Activated CD4-positive, alpha-beta T cell treated with anti-CD3 and anti-CD28 coated beads for 1 hour (primary cell): ENCODE measurements at places on chromosomes 3 and 15.

DNA sequence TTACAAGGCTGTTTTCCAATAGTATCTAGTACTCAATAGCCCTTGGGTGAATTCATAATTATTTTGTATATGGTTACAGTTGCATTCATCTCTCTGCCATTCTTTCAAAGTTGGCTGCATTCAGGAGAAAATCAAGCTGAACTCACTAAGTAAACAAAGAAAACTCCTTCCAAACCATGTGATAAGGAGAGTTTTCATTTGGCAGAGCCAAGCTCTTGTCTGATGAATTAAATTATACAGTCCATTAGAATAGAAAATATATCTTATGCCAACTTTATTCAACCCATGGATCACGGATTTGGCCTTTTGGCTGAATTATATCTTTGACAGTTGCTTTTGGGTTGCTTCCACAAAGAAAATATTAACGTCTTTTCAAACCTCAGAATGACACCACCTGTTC lies 272.3 kb upstream of the ROBO1 start:
- no peak for DNase-seq

DNA sequence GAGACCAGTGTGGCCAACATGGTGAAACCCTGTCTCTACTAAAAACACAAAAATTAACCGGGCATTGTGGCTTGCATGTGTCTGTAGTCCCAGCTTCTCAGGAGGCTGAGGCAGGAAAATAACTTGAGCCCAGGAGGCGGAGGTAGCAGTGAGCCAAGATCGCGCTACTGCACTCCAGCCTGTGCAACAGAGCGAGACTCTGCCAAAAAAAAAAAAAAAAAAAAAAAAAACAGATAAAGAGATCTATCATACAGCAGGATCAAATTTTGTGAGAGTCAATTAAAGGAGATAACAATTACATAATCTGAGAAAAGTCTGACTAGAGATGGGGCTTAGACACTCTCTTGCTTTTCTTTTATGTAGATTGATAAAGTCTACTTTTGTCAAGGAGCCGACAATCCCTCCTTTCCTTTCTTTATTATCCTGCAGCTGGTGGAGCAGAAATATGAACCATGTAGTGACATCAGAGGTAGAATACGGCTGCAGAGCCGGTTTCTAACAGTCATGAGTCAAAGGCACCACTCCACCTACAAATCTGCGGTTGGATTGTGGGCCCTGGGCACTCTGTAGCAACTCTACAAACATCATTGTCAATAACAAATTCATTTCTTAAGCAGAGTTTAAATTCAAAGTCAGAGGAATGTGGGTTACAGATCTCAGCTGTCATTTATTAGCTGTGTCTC lies 9.0 kb downstream of the C2CD4A start:
- DNase-seq: no peak

DNA sequence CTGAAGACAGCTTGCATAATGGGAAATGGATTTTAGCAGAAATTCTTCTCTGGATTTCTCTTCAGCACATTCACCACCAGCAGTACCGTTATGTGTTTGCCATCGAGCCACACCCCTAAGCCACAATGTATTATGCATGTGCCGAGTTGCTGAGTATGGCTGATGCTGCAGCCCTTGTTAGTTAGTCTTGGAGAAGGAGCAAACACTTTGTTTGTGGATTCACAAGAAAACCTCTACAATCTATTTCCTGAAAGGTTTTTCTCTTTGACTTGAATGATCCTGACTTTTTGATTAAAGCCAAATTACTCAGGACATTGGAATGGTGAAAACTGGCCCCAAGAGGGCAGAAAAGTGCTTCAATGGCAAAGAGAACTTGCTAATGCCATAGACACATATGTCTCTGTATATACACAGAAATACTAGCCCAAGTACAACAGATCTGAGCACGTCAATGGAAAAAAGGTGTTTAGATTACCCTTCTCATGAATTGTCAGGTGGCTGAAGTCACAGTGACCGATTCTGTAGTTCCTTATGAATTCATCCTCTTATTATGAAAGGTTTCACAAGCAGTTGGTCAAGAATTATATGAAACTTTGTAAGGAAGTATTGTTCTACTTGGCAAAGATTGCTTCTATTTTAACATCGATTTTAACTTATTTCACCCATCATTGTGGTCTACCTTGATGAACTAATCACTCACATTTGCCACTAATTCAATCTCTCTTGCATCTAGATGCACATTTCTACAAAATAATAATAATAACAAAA lies 103.0 kb downstream of the P3H2 start:
- DNase-seq: no peak

- DNase-seq: no peak
Measured at GRCh38 chr15:47292638-47293190, 424.6 kb upstream of the SEMA6D start.

DNA sequence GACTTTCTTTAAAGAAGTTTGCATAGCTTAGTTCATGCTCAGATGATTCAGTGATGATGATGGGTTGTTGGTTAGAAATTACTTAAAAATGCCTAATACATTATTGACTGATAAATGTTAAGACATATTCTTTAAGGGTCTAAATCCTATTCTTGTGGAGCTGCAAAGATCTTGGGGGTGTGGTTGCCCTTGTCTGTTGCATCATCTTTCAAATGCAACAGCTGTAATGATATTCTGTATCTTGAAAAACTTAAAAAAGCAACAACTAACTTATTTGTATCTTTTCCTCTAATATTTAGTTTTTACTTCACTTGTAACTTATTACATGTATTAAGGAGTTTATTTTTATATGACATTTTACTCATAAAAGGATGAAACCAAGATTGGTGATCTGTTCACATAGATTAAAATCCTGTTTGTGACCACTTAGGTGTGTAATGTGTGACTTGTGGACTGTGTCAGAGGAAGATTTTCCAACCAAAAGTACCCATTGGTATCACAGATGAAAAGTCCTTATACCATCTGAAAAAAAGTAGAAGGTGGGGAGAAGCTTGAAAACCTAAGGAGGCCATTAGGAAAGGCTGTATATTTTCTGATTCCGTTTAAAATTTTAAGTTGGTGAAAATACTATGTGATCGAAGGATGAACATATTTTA lies 142.8 kb downstream of the IGF1R start:
- no peak for DNase-seq

DNA sequence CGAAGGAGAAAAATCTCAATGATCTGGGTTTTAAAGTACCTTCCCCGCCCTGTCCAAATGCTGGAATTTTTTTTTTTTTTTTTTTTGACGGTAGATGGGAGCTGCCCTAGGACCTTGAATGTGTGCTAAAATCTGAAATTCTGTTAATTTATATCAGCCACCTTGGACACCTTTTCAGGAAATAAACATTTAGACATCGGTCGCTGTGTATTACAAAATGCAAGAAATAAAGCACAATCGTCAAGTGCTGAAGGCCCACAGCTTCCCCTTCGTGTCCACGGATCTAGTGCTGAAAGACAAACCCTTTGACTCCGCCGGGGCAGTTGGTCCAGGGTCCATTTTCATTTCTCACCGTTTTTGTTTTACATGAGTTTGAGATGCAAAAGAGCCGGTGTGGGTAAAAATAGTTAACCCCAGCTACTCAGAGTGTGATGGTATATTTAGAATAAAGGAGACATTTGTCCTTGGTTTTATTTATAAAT lies 90.2 kb upstream of the CHD2 start:
- DNase-seq: no peak

DNA sequence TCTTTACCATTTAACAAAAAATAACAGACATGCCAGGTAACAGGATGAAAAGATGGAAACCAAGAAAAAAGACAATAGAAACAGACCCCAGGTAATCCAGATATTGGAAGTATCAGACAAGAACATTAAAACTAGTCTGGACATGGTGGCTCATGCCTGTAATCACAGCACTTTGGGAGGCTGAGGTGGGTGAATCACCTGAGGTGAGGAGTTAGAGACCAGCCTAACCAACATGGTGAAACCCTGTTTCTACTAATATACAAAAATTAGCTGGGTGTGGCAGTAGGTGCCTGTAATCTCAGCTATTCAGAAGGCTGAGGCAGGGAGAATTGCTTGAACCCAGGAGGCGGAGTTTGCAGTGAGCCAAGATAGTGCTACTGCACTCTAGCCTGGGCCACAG lies 40.6 kb downstream of the ACAD9 start:
- DNase-seq: no peak

DNA sequence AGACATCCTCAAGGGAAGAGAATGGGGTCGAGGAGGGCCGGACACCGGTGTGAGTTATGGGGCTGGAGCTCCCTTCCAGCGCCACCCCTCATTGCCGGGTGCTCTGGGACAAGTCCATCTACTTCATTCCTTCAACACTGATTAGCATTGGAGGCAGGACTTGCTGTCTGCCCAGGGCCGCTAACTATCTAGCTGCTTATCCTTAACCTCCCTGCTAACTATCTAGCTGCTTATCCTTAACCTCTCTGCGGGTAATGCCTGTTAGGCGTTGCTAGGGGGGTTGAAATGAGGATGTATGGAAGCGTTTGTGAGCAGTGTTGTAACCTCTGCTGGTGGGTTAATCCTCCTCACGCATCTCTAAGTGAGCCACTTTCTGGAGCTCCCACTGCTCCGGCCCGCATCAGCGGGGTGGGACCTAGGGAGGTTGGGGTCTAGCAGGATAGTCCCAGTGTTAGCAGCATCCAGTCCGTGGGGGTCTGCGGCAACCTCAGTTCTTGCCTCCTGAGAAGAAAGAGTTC lies 10.9 kb upstream of the CHAC1 start:
- DNase-seq: no peak

DNA sequence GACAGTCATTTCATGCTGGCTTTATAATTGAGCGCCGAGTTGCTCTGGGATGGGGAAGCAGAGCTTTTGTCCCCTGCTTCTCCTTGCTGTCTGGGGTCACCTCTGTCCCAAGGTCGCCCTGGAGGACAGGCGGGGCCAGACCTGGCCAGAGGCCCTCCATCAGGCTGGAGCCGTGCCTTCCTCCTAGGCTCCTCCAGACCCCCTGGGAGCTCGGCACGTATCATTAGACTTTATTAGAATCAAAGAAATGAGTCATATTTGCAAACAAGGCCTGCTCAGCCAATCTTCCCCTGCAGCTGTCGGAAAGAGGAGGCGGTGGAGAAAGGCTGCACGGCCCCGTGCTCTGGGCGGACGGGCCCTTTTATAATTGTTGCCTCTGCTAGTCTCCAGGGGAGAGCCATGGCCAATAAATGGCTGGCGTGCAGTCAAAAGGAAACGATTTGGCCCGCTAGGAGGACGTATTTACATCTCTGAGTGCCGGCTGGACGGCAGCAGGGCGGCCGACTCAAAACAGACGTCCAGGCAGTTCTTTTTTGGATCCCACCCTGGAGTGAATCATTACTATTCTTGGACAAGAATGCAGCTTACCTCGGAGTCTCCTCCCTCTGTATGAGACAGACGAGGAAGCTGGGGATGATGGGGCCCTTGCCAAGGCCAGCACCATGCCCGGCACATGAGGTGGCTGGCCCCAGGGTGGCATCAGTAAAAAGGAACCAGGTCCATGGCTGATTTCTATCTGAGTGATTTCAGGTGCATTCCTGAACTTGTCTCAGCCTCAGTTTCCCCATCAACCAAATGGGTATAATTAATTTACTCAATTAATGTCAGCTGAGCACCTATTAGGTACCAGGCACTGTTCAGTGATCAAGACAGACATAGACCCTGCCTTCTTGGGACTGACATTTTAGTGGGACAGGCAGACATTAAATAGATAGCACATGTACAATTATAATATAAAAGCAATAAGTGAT lies 50.6 kb downstream of the SLC6A6 start:
- DNase-seq: no peak

- no peak for DNase-seq
Measured at GRCh38 chr3:170132335-170132734, 49.2 kb downstream of the PHC3 start.

GRCh38 chr3:3015185-3016089 lies 94.7 kb downstream of the IL5RA start:
- DNase-seq: no peak

DNA sequence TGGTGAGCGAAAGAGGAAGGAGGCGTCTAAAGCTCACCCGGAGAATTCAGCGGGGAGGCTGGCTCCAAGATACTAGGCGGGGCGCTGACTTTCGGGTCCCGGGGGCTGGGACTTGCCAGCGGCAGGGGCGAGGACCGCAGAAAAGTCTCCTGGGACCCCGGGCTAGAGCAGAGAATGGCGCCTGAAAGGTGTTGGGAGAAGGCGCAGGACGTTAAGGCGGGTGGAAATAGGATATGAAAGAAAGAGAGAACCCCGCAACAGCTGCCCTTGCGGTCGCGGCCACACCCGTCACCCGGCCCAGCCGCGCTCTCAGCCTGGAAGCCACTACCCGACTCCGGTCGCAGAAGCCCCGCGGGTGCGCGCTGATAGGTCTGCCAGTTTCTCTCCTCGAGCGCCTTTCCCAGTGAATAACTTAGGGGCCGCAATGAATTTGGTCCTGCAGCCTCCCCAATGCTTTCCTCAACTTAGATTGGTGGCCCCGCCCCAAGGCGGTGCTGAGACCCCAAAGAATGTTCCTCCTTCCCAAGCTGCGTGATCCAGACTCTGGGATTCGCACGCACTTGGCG lies 604 bp downstream of the LTK start:
- DNase-seq: no peak

DNA sequence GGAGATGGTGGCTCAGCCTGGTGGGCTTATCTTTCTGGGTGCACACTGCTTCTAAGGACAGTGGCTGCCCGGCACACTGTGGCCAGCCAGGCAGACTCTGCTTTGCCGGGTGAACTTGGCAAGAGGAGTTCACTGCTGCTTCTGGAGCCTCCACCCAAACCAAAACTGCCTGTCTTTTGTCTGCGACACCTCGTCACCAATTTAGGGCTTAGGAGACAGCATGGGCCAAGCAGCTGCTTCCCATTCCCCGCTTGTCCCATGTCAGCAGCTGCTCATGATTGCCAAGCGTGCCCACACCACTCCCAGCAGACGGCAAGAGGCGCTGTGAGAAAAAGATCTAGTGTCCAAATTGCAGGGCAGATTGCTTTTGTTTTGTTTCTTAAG lies 57.3 kb downstream of the LSM3 start:
- DNase-seq: no peak

GRCh38 chr3:101484805-101485620 lies 28.0 kb downstream of the SENP7 start:
- DNase-seq: no peak

DNA sequence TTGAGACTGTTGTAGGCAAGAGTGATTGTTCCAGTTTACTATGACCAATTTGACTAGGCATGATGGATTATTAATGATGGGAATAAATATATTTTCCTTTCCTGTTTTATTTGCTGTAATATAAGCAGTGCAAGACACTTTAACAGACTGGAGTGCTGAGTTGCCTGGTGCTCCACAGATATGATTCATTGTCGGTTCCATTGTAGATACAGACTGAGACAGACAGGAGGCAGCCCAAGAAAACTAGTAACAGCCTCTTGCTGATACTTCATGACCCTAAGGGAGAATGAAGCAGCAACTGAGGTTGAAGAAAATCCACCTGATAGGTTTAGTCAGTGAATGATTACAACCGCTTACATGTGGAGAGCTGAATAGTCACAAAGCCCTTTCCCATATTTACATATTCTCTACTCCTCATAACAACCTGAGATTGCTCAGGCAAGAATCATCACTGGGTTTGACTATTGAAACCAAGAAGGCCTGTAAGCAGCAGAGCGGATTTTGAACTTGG lies 235.1 kb upstream of the TPRG1 start:
- DNase-seq: no peak

DNA sequence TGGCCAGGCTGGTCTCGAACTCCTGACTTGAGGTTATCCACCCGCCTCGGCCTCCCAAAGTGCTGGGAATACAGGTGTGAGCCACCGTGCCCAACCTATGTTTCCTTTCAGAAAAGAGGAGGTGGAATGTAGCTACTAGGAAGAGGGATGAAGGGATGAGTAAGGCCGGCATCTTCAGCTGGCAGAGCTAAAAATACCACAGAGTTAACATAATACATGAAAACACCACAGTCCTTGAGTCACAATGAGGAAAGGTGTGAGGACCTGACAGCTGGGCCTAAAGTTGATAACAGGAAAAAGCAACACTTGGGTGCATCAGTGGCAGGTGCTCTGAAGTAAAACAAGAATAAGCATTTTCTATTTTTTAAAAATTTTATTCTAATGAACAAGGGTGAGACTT lies 392.2 kb downstream of the DIPK2A start:
- DNase-seq: no peak
